Mononuclear cell (primary cell): ENCODE measurements at places on chromosomes 12 and 14. TPM values are rescaled to one million over a fixed set of nuclear protein-coding genes. Genes with fewer than 3 reads are reported as not detected.

The LHX5 gene
- total RNA-seq = not detected

The KLRF1 gene
- 27.0 TPM for total RNA-seq

The PRB2 gene
- total RNA-seq = not detected

The OR4N2 gene
- not detected for total RNA-seq
